ENCODE measurements at places on chromosomes 12 and 14. TPM values are rescaled to one million over a fixed set of nuclear protein-coding genes. Genes with fewer than 3 reads are reported as not detected.

TSPAN19 gene
- total RNA-seq, result not detected

FAM181A gene
- not detected for total RNA-seq

TMEM119 gene
- 1.4 TPM for total RNA-seq

CLEC2A gene
- total RNA-seq, result not detected

TSPAN8 gene
- total RNA-seq, result not detected

CNIH1 gene
- 108 TPM for total RNA-seq

GUCY2C gene
- not detected for total RNA-seq

SMCO2 gene
- total RNA-seq, result not detected

AGAP2 gene
- total RNA-seq, result 7.6 TPM

CELA1 gene
- not detected for total RNA-seq

TCL1A gene
- 3.0 TPM for total RNA-seq

TIMM9 gene
- 25.7 TPM for total RNA-seq

EMP1 gene
- 16.6 TPM for total RNA-seq

AMDHD1 gene
- total RNA-seq, result 0.63 TPM

STON2 gene
- 25.9 TPM for total RNA-seq

KCNK13 gene
- total RNA-seq, result 0.42 TPM

GARIN6 gene
- not detected for total RNA-seq

PSMA6 gene
- 153 TPM for total RNA-seq

IQSEC3 gene
- total RNA-seq, result 0.21 TPM

LRRK2 gene
- total RNA-seq, result 21.3 TPM

TMPRSS12 gene
- not detected for total RNA-seq

ARHGDIB gene
- total RNA-seq, result 1,170 TPM

RASSF3 gene
- total RNA-seq, result 52.8 TPM

MSRB3 gene
- 1.4 TPM for total RNA-seq

IL23A gene
- 23.5 TPM for total RNA-seq

INSM2 gene
- not detected for total RNA-seq

INHBC gene
- 0.10 TPM for total RNA-seq

GPR84 gene
- total RNA-seq, result 49.4 TPM

ARID2 gene
- 72.6 TPM for total RNA-seq

ACSS3 gene
- 0.10 TPM for total RNA-seq

BCDIN3D gene
- 4.7 TPM for total RNA-seq

PPP1CC gene
- total RNA-seq, result 158 TPM

CFAP73 gene
- total RNA-seq, result not detected

C12orf50 gene
- under 0.01 TPM for total RNA-seq

PLEKHG7 gene
- 0.42 TPM for total RNA-seq

KLRC3 gene
- 7.1 TPM for total RNA-seq

OR4E2 gene
- total RNA-seq, result not detected

DNAJC22 gene
- total RNA-seq, result not detected

TAS2R7 gene
- total RNA-seq, result not detected
